ENCODE measurements at places on chromosomes 11 and 22.

DNA sequence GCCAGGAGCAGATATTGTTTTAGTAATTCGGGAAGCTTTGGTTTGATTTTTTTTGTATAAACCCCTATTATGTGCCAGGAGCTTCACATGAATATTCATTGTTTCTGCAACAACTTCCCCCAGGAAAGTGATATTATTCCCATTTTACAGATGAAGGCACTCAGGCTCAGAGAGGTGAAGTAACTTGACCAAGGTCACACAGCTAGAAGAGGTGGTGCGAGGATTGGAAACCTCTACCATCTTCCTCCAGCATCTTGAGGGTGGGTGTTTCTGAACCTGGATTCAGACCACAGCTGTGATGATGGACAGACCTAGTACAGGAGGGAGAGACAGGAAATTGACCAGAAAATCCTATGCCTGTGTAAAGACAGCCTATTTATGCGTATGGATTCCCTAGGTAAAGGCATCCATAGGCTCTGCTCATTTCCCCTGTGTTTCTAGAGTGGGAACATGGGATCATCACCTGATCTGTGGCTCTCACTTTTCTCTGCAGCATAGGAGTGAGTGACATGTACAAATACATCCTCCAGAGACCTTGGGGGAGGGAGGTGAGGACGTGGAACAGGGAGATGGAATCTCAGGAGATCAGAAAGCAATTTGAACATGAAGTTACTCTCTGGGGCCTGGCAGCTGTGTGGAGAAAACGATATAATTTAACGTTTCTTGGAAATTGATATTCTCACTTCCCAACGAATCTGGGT is 81.4 kb downstream of the TSPAN18 start:
- DNase-seq = no peak

- no peak for DNase-seq
These were observed 17.4 kb downstream of the SCN4B start for GRCh38 chr11:118135051-118135795.

DNA sequence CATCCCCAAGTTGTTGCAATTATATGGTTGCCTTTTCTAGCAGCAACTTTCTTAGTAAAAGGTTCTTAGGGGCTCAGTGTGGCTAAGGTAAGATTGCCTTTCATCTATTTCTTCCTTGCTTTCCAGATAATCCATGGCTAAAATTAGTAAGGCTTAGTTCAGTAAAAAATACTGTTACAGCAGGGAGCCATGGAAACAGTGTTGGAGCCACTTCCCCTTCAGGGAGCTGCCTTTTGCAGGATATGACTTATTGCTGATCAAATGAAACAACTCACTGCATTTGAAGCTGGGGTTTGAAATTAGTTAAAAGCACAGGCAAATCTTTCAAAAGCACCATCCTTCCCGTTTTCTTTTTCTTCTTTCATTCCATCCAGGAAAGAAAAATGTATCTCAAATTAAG is 184.3 kb downstream of the C11orf87 start:
- DNase-seq = no peak

DNA sequence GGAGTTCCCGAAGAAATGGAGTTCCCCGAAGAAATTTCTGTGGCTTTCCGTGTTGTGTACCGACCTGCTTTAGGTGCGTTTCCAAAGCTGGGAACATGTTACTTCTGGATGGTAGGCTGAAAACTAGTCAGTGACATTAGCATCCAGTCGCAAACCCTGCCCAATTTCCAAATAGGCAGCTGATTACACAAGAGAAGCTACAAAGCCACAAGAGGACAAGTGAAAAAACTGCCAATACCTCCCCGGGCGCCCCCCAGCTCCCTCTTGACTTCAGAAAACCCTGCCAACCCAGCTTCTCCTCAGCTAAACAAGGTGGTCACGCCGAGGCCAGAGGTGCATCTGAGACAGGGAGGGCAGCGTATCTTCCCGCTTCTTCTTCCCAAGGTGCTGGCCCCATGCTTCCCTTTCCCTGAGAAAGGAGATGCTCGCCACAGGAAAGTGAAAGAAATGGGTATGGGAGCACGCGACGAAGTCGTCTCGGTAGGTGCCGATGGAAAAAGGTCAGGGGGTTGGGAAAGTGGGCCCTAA is 551 bp downstream of the AGBL2 start:
- DNase-seq = no peak

- no peak for DNase-seq
These were observed 112.7 kb downstream of the TEAD1 start for GRCh38 chr11:12786891-12787290.

DNA sequence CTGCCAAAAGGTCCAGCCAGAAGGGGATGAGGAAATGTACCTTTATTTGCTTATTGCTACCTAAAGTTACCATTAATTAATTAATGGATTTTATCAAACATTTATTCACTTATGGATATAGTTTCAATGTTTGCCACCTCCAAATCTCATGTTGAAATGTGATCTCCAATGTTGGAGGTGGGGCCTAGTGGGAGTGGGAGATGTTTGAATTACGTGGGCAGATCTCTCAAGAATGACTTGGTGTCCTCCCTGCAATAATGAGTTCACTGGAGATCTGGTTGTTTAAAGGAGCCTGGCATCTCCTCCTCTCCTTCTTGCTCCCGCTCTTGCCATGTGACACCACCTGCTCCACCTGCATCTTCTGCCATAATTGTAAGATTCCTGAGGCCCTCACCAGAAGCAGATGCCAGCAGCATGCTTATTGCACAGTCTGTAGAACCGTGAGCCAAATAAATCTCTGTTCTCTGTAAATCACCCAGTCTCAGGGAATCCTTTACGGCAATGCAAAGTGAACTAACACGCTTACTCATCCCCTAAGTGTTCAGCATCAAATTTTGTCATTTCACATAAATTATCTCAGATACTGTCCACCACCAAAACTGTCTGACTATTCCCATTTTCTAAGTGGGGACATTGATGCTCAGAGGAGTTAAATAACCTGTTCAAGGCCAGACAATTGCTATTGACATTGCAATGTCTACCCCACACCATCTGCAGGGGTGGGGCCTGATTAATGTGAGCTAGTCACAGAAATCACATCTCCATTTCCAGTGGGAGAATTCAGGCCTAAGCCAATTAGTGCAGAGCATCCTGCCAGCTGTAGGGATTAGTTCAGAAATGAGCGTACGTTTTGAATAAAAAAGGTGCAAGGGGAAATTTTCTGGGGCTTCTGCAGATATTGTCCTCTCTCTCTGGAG is 51.6 kb upstream of the SYN3 start:
- no peak for DNase-seq

GRCh38 chr11:126159719-126160344 is 51.6 kb downstream of the RPUSD4 start:
- DNase-seq = no peak

DNA sequence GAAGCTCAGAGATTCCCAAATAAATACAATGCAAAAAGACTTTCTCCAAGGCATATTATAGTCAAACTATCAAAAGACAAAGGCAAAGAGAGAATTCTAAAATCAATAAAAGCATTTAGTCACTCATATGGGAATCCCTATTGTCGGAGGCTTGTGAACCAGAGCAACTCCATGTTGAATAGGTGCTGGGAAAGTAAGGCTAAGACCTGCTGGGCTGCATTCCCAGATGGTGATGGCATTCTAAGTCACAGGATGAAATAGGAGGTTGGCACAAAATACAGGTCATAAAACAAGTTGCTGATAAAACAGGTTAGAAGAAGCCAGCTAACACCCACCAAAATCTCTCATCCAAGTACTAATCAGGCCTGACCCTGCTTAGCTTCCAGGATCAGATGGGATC is 84.5 kb downstream of the JRKL start:
- no peak for DNase-seq

DNA sequence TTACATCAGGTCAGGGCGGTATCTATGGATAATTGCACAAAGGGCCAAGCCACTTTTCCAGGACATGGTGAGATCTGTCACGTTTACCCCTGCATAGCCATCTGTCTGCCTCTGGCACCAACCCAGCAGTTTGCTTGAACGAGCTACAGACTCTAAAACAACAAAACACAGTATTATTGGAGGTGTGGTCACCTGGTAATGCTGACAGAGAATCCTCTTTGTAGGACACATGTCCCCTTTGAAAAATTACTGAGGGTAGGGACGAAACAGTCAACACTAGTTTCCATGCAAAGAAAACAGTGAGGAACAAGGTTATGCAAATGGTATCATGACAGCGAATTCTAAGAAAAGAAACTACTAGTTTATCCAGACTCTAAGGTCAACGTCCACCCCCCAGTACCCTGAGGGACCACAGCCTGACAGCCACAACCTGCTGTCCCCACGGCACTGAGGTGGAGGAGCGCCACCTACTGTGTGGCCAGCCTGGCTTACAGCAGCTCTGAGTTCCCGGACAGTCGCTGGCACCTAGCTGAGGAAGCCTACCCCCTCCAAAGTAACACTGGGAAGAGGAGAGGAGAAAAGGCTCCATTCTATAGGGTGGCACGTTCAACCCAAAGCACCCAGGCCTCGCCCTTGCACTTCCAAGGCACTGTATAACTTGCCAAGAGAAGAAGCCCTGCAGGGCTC is 117.4 kb upstream of the BID start:
- DNase-seq = peak; percentile 61

GRCh38 chr11:75441804-75442132 is 8.8 kb upstream of the KLHL35 start:
- DNase-seq = no peak

GRCh38 chr22:36872084-36872483 is 11.3 kb downstream of the NCF4 start:
- DNase-seq = no peak

All from heart left ventricle (tissue), 16 donors.